ENCODE measurements at places on chromosomes 11 and 22. TPM values are rescaled to one million over a fixed set of nuclear protein-coding genes. Genes with fewer than 3 reads are reported as not detected.

LMO2 gene
- 0.23 TPM for total RNA-seq

OR4C12 gene
- not detected for total RNA-seq

- peaks cover 58% of the 10 kb centered on the region for H3K4me1 ChIP-seq
- peak within 1 kb of the TSS; percentile 90 for H3K4me3 ChIP-seq
- DNase-seq: peak; percentile 56
- H3K27ac ChIP-seq: peak within 1 kb of the TSS; percentile 100
Measured at GRCh38 chr11:67372993-67373647, at the start of gene CLCF1. CLCF1 (minus strand) TSS chr11:67373598; CDS start chr11:67373539, 59 bp downstream.

DNA sequence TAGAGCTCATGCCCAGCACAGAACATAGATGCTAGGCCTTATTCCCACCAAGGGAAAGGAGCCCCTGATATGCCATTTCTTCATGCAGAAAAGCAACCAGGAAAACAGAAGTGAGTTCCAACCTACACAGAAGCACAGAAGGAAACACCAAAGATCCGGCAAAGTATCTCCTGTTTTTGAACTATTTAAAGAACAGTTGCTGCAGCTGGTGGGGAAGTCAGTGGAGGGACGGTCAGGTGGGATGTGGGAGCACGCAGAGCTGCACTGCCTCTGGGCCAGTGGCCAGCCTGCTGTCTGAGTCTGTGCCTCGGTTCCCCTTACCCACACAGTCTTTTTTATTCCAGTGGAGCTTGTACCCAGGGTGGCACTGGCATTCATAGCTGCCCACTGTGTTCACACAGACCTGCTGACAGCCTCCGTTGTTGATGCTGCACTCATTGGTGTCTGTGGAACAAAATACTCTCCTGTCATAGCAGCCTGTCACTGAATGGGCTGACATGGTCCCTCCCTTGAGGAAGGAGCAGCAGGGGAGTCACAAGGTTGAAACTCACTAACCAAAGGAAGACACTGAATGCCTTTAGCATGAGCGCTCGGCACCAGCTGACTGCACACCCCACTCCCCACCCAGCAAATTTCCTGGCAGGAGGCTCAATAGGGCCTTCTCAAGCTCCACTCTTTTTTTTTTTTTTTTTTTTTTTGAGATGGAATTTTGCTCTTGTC lies 37.9 kb downstream of the SCUBE2 start:
- no peak for DNase-seq
- no peaks in the 10 kb centered on the region for H3K36me3 ChIP-seq
- H3K27me3 ChIP-seq: no peaks in the 10 kb centered on the region
- no peak overlapping the region for H3K4me3 ChIP-seq
- H3K27ac ChIP-seq: no peak overlapping the region

DNA sequence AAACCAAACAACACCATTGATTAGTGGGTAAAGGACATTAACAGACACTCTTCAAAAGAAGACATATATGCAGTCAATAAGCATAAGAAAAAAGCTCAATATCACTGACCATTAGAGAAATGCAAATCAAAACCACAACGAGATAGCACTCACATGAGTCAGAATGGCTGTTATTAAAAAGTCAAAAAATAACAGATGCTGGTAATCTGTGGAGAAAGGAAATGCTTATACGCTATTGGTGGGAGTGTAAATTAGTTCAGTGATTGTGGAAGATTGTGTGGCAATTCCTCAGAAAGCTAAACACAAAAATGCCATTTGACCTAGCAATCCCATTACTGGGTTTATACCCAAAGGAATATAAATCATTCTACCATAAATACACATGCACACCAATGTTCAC lies 182.6 kb downstream of the TRPC6 start:
- H3K4me3 ChIP-seq: no peak overlapping the region
- H3K36me3 ChIP-seq: no peaks in the 10 kb centered on the region
- no peak for DNase-seq
- H3K4me1 ChIP-seq: no peaks in the 10 kb centered on the region
- H3K27me3 ChIP-seq: peaks cover 75% of the 10 kb centered on the region
- no peak overlapping the region for H3K27ac ChIP-seq

GRCh38 chr11:37078521-37078920 lies 480.5 kb upstream of the RAG2 start:
- DNase-seq: no peak
- H3K4me3 ChIP-seq: no peak overlapping the region
- H3K27me3 ChIP-seq: 0 out of 2 replicates have a peak, but pooled peaks cover 7% of the 10 kb centered on the region
- H3K4me1 ChIP-seq: no peaks in the 10 kb centered on the region
- H3K36me3 ChIP-seq: no peaks in the 10 kb centered on the region

DNA sequence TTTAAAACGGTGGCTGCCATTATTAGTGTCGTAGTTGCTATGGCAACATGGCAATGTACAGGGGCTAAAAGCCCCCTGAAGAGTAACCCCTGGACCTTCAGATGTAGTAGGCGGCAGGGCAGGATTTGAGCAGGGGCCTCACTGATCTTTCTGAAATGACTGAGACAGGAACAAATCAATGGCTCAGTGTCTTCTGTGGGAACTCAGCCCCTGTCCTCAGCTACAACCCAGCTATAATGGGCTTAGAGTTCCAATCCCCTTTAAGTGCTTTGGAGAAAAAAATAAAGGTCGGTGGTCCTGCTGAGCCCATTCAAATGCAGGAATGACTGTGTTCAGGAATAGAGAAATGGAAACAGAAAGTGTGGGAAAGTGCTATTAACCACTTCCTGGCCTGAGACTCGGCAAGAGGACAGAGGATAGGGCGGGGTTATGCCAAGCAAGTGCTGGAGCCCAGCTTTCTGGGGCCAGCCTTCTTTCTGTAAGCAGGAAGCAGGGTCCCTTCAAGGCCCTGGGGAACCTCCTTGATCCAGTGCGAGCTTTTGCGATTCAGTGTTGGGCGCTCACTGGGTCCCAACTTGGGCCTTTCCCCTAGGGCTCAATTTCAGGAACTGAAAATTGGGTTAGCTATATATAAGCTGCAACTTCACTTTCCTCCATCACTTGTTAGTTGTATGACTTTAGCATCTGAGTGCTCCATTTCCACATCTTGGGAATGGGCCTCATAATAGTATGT lies 6.1 kb upstream of the CD82 start:
- no peaks in the 10 kb centered on the region for H3K36me3 ChIP-seq
- H3K4me3 ChIP-seq: no peak overlapping the region
- H3K27me3 ChIP-seq: no peaks in the 10 kb centered on the region
- DNase-seq: no peak
- peaks cover 4% of the 10 kb centered on the region for H3K4me1 ChIP-seq
- H3K27ac ChIP-seq: no peak overlapping the region

DNA sequence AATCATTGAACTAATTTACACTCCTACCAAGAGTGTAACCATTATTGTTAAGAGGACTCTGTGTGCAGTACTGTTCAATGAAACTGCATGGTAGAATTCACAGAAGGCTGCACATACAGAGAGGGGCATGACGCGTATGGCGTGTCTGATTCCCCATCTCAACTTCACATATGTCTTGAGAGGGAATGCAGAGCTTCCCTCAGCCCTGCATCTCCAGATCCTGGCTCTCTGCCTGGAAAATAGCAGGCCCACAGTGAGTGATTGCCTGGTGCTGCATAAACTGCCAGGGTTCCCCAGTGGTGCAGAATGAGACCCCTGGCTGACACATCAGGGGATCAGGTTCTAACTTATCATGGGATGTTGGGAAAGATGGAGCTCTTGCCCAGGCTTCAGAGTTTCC lies 260.2 kb upstream of the ISX start:
- H3K4me3 ChIP-seq: no peak overlapping the region
- H3K36me3 ChIP-seq: no peaks in the 10 kb centered on the region
- H3K27ac ChIP-seq: no peak overlapping the region
- no peak for DNase-seq

DNA sequence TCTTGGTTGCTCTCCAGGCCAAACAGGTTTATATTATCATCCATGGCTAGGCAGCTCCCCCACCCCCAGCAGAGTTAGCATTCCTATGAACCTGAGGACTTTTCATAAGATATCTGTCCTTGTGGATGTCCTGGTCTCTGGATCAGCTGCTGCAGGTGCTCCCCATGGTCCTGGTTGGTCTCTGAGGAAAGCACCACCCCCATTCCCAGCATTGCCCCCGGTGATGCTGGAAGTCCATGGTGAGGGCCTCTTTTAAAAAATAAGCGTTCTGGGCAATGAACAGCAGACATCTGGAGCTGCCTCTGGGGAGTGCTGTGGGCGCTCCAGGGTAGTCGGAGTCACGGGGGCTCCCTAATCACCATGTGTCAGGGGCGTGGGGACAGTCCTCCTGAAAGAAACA lies 26.6 kb downstream of the DKK3 start:
- no peaks in the 10 kb centered on the region for H3K27me3 ChIP-seq
- H3K4me3 ChIP-seq: no peak overlapping the region

SREBF2 gene
- total RNA-seq: 38.7 TPM

DNA sequence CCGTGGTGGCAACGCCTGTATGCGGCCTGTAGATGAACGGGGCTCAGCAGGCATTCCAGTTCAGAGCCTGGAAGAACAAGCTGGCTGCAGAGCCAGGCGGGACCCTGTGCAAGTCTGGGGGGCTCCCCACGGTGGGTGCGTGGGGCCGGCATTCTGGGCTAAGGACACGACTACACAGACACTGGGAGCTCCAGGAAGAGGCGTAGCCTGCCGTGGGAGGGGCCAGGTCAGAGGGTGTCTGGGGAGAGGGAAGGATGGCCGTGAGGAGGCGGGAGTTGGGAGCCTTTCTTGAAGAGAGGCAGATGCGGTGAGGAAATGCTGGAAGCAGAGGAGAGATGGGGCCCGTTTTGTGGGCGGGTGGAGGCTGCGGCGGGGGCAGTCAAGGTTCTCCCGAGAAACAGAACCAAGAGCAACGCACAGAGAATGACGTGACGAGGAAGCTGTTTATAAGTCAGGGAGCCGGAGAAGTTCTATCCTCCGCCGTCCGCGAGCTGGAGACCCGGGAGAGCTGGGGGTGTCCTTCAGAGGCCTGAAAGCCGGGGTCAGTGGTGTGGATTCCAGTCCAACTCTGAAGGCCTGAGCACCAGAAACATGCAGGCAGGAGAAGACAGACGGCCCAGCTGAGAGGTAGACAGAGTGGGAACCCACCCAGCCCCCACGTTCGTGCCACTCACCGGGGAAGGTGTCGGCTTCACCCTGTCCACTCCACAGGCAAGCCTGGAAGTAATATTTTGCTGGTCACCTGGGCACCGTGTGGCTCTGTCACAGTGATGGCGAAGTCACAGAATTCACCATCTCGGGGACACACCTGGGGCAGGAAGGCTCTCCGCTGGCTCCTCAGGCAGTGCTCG lies 529.6 kb downstream of the BRD1 start:
- H3K36me3 ChIP-seq: no peaks in the 10 kb centered on the region
- H3K4me3 ChIP-seq: no peak overlapping the region
- no peaks in the 10 kb centered on the region for H3K27me3 ChIP-seq
- H3K4me1 ChIP-seq: no peaks in the 10 kb centered on the region

OR9G4 gene
- total RNA-seq: not detected

DNA sequence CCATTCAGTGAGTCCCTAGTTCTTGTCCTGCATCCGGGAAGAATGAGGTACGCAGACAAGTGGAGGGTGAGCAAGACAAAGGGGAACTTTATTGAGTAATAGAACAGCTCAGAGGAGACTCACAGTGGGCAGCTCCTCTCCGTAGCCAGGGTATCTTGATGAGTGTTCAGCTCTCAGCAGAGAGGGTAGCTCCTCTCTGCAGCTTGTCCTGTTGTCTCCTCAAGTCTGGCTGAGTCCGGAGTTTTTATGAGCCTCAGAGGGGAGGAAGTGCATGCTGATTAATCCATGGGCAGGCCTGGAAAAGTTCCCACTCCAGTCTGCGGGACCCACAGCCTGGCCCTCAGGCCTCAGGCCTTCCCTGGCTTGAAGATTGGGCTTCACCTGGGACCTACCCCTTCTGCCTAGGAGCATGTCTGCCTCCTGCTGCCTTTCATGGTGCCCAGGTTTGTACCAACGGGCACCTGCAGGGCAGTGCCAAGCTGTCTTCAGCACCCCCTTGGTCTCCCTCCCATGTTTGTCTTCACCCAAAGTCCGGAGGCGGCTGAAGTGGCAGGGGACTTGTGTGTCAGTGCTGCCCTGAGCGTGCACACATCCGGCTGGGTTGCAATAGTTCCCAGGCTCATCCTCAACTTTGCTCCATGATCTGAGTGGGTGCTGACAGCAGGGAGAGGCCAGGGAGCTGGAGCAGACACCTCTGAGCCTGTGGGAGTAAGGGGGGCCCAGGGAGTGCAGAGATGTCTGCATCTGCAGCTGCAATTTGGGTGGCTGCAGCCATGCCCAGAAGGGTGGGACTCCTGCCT lies 134.2 kb downstream of the LDLRAD3 start:
- peak; percentile 54 for DNase-seq
- H3K4me3 ChIP-seq: no peak overlapping the region
- H3K4me1 ChIP-seq: peaks cover 4% of the 10 kb centered on the region
- peaks cover 11% of the 10 kb centered on the region for H3K36me3 ChIP-seq
- no peaks in the 10 kb centered on the region for H3K27me3 ChIP-seq

DNA sequence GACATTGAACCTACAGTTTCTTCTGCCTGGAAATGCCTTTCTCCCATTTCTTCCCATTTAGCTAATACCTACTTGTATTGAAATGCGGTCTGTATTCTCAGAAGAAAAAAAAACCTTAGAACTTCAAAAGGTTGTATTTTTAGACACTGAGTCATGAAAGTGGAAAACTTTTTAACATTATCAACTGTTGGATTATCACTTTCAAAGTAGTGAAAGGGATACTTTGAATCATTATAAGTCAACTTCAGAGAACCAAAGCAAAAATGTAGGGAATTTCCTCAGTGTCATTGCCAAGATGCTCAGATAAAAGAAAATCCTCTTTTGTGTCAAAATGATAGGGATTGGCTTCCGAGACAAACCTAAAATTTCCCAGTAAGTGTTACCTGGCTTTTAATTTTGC lies 6.6 kb downstream of the HOATZ start:
- no peak for DNase-seq
- no peak overlapping the region for H3K27ac ChIP-seq
- H3K4me1 ChIP-seq: peaks cover 3% of the 10 kb centered on the region
- no peak overlapping the region for H3K4me3 ChIP-seq
- H3K36me3 ChIP-seq: no peaks in the 10 kb centered on the region

DNA sequence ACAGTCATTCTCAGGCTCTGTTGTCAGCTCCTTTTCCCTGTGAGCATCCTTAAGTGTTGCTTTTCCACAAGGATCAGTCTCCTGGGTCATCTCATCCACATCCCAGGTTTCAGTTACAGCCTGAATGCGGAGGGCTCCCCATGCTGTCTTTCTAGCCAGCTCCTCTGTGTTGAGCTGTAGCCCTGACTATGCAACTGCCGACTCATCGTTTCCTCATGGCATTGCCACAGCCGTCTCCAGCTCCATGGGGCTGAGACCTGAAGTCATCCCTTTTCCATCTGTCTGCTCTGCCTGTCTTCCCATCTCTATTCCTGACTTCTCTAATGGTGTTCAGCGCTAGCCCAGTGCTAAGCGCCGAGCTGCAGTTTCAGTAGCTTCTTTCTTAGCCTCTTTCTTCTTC lies 11.8 kb downstream of the SAMM50 start:
- H3K4me3 ChIP-seq: no peak overlapping the region
- no peaks in the 10 kb centered on the region for H3K4me1 ChIP-seq
- no peak overlapping the region for H3K27ac ChIP-seq
- peaks cover 19% of the 10 kb centered on the region for H3K36me3 ChIP-seq
- DNase-seq: no peak
- H3K27me3 ChIP-seq: no peaks in the 10 kb centered on the region

- peaks cover 13% of the 10 kb centered on the region for H3K4me1 ChIP-seq
- H3K4me3 ChIP-seq: peak overlapping the region; percentile 88
- no peaks in the 10 kb centered on the region for H3K27me3 ChIP-seq
- no peak overlapping the region for H3K27ac ChIP-seq
- no peaks in the 10 kb centered on the region for H3K36me3 ChIP-seq
Measured at GRCh38 chr22:36775586-36775963, 344 bp downstream of the IFT27 start.
